ENCODE measurements at places on chromosomes 1 and 21.

GRCh38 chr1:180199018-180199417 lies 31.0 kb upstream of the LHX4 start:
- DNase-seq: no peak

DNA sequence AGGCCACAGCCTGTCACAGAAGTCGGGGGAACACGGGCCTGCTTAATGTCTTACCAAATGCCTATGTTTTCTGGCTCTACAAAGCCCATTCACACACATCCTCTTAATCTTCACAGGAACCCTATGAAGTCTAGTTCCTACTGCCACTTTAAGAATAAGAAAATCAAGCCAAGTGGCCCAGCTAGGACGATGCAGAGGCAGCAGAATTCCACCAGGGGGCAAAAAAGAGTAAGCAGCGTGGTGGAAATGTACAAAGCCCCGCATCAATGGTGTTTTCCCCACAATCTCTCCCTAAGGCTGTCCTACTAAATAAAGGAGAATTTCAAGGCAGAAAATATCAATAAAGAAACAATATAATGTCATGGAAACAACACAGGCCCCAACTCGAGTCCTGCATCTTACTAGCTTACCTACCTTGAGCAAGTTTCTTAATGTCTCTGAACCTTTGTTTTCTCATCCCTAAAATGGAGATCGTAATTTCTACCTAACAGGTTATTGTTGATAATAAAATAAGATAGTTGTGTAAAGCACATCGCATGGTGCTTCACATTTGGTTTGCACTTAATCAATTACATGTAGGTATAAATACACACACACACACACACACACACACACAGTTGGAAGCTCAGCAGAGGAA lies 21.4 kb downstream of the SEC16B start:
- no peak for DNase-seq

DNA sequence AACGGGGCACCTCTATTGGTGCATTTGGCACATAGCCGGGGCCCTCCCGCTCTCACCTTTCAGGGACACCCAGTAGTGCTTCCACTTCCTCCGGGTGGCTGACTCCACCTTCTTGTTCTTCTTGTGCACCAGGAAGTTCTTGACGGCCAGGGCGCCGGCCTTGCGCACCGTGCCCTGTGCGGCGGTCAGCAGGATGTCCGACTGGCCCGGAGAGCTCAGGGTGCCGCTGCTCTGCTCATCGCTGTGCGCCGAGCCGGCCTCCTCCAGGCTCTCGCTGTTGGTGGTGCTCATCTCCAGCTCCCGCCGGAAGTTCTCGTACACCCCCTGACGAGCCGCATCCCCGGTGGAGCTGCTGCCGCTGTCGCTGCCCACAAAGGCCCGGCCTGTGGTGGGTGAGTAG lies 92.4 kb downstream of the TIAM1 start:
- no peak for DNase-seq

GRCh38 chr1:65821386-65821785 lies 28.7 kb downstream of the PDE4B start:
- DNase-seq: no peak

GRCh38 chr1:153526132-153526543 lies 9.7 kb downstream of the S100A6 start:
- no peak for DNase-seq

DNA sequence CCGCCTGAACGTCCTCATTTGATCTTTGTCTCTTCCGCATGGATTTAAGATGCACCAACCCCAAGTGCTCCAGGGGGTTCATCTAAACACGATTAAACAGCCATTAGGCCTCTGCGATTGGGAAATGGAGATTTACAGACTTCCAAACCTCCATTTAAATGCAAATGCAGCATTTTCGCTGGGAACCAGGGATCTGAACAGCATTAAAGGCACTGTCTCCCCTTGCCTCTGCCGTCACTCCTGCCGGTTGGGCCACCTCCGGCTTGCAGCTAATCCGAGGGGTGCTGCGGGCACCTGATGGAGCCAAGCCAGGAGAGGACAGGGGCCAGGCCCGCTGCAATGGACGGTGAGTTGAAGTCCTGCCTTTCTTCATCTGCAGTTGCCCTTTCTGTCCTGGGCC lies 70.3 kb upstream of the KLHDC7A start:
- DNase-seq: no peak

- DNase-seq: no peak
These were observed 223.1 kb downstream of the RPS6KC1 start for GRCh38 chr1:213274140-213274539.

DNA sequence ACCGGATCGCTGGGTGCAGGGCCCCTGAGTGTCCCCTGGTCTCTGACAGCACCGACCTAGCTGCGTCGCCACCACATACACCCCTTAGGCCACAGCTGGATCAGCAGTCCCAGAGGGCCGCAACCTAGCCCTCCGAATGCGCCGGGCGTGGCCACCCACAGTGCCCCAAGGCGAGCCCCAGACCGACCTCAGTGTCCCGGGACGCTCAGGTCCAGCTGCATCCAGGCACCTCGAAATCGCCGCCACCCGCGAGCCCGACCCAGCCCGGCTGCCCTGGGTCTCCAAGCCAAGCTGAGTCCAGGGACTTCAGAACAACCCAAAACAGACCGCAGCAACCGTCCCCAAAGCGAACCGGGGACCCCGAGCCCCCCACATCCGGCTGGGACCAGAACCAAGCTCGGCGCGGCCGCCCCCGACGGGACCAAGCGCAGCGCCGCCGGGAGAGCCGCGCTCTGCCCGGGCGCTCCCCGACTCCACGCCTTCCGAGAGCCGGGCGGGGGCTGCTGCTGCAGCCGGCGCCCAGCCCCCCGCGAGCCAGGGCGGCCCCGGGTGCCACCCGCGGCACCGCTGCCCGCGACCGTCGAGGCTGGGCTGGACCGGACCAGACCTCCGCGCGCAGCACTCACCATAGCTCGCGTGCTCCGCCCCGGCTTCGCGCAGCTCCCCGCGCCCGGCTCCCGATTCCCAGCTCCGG lies 54.6 kb upstream of the ECE1 start:
- no peak for DNase-seq

DNA sequence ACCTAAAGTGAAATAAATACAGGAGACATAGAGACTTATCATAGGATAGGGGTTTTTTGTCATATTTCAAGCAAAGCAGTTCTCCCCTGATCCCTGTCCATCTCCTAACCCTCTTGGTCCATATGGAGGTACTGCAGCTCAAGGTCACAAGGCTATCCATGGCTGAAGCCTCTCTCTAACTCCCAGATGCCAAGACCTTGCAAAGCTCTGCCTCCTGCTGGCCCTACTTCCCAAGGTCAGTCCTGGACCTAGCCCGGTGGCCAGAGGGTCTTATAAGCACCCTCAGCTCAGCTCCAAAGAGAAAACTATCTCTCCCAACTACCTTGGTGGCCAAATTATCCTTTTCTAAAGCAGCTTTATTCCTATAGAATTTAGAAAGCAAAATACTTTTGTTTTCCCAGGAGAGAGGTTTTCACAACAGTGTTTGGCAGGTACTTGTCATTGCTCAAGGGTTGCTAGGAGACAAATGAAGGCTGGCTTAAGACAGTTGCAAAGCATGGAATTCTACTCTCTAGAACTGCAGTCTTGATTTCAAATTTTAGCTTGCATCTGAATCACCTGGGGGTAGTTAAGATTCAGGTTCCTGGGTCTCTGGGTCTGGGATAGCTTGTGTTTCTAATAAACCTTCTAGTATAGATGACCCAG lies 121.5 kb downstream of the XCL2 start:
- no peak for DNase-seq

DNA sequence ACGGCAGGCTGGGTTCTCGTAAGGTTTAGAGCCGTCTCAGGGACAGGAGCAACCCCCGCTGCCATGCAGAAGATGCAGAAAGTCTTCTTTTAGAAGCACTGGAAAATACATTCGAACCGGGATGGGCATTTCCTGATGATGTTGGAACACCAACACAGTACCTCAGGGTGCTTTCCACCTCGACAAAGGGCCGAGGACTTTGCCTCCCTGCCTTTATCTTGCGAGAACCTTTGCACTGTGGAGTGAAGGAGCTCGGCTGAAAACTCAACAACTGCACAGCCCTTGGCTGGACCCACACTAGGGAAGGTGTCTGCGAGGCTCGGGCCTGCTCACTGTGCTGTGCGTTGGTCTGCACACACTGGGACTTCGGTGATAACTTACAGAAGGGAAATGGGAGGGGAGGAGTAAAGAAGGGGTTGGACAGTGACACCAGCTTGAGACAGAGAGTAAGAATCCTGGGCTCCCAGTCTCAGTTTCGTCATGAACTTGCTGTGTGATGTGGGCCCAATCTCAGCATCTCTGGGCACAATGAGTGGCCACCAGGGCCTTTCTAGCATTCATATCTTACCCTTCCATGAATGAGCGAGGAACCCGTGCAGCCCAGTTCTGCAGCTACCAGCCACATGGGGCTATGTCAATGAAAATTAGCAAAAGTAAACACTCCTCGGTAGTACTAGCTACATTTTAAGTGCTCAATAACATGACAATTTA lies 18.2 kb downstream of the RCAN1 start:
- DNase-seq: no peak

All from activated T-helper 1 cell treated with Interleukin-2 at 50 U/mL for 16 hours (primary cell).